BE2C (cell line): ENCODE measurements at places on chromosomes 16 and 17.

- DNase-seq = peak; percentile 72
Observed at GRCh38 chr17:40122136-40122998, 596 bp downstream of the MSL1 start.

DNA sequence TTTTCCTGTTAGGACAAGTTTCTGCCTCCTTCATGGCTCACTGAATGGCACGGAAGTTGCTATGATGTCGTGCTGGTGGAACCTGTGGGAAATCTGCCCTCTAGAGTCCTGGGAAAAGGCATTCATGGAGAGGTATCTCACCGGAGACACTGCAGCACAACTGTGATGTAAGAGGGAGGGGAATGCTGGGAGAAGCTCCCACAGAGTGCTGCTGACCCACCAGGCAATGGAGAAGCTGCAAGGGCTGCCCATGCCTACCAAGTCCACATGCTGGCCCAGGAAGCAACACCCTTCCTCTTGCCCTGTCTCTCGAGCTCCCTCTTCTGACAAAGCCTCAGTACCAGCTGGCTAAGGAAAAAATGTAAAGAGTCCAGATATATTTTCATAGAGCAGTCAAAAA, 45.2 kb upstream of the SLC5A11 start:
- DNase-seq = no peak

GRCh38 chr17:3744014-3744413, 20.3 kb downstream of the HASPIN start:
- no peak for DNase-seq

DNA sequence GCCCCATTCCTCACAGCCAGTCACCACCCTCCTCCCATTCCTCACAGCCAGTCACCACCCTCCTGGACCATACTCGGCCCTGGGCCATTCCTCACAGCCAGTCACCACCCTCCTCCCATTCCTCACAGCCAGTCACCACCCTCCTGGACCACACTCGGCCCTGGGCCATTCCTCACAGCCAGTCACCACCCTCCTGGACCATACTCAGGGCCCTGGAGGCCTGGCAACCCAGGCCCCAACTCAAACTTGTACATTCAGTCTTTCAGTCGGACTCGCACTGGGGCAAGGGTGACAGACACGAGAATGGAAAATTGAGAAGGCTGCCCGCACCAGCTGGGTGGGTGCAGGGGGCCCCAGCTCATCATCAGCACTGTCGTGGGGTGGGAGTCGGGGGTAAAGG, 30.4 kb upstream of the FOXK2 start:
- DNase-seq = no peak

DNA sequence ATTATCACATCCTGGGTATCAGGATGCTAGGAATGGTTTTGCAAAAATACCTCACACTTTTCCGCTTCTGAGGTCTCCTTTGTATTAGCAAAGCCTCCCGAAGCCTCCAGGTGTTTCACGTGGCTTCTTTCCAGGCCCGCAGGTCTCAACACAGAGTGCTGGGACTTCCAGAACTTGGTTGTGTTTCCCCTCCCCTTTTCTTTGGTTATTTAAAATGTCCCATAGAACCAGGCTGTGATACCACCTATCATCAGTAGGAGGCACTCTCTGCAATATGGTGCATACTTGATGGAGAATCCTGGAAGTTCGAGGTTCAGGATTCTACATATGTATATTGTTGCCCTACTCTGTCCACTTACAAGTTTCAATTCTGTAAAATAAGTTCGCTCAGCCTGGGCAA, 28.8 kb downstream of the ATP2C2 start:
- no peak for DNase-seq

DNA sequence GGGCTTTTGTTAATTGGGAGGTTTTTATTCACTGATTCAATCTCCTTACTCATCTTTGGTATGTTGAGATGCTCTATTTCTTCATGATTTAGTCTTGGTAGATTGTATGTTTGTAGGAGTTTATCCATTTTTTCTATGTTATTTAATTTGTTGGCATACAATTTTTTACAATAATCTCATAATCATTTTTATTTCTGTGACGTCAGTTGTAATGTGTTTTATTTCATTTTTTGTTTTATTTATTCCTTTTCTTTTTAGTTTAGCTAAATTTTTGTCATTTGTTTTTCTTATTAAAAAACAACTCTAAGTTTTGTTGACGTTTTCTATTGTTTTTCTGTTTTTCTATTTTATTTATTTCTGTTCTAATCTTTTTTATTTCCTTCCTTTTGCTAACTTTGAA, 389.8 kb downstream of the HS3ST3B1 start:
- no peak for DNase-seq

DNA sequence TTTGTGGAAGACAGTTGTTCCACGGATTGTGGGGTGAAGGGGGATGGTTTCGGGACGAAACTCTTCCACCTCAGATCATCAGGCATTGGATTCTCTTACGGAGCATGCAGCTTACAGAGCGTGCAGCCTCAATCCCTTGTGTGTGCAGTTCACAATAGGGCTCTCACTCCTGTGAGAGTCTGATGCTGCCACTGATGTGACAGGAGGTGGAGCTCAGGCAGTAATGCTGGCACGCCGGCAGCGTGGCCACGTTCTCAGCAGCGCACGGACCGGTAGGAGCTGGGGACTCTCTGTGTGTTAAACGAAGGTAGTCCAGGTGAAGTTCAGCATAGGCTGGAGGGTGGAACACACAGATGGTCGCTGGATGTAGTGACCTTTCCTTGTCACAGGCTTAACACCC, 37.8 kb downstream of the SEC14L1 start:
- no peak for DNase-seq

DNA sequence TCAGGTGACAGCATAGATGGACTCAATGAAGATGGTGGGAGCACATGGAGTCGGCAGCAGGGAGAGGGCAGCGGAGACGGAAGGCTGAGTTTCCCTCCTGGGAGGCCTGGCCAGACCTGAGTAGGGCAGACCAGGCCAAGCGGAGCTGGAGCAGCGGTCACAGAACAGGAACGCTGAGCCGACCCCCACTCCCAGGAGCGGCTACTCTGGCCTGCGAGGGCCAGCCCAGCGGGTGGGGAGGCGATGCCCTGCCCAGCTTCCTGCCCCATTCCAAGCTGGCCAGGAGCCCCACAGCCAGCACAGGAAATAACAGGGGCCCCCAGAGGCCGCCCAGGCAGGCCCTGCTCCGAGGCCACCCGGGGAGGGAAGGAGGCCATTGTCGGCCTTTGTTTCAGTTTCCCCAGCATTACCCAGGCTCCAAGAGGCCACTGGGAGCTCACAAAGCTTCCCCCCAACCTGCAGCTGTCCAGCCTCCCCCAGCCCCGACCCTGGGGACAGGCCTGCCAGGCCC, 79.8 kb downstream of the ZNF423 start:
- peak; percentile 28 for DNase-seq

GRCh38 chr17:45088741-45089140, 27.6 kb downstream of the NMT1 start:
- no peak for DNase-seq

DNA sequence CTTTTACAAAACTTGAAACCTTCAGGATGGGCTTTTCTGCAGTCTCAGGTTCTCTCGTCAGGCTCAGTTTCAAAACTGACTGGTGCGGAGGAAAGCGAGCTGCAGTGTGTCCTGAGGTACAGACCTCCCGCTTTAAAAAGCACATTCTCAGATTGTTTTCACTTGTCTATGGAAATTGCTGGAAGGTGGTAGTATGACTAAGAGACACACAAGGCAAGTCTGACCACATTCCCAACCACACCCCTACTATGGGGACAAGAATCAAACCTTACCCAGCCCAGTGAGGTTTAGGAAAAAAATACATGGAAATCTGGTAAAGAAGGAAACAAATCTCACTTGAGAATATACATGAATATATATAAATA, 18.2 kb downstream of the SRP68 start:
- DNase-seq = no peak

DNA sequence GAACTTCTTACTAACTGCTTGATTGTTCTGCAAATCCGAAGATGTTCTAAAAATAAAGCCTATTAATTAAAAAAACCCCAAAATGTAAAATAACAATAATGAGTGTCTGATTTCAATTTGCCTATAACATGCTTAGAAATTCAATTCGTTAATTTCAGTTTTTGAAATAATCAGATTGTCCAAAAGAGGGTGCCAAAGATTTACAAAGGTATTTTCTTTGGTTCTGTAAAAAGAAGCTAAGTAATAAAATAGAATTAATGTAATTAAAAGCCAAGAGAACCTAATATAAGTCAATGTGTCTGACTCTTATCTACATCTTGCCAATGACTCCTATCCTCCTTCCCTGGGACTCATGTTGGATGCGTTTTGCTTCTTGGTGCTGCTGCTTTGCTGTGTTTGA, 75.0 kb upstream of the CPHXL start:
- DNase-seq = no peak

- peak; percentile 52 for DNase-seq
Observed at GRCh38 chr16:17328932-17329331, 141.8 kb downstream of the XYLT1 start.

GRCh38 chr16:1526608-1527555, 6.6 kb upstream of the TMEM204 start:
- DNase-seq = peak; percentile 7

DNA sequence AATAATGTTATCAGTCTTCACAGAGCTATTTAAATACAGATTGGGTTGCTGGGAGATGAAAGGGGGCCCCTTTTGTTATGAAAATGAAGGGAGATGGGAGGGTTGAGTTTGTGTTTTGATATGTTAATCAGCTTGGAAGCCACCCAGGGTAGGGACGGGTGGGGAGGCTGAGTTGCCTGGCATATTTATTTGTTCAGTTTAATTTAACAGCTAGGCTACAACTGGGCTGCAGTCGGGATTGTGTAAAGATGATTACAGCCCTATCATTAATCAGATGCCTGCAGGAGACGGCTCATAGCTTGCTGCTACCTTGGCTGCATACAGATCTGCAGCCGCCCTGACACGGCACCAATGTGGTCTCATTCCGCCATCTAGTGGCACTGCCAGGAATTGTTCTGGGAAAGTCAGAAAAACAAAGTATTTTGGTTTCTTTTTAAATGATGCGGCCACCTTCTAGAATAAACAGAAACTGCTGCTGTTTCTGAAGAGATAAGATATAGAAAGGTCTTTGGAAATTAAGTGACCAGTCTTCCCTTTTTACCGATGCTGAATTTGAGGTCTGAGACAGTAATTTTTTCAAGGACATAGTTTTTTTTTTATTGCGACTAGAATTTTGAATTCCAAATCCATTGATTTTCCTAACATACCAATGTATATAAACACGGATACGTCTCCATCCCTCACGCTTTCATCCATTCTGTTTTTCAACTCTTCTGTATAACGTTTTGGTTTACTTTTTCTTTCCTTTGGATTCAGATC, 458.0 kb upstream of the ASIC2 start:
- peak; percentile 69 for DNase-seq

DNA sequence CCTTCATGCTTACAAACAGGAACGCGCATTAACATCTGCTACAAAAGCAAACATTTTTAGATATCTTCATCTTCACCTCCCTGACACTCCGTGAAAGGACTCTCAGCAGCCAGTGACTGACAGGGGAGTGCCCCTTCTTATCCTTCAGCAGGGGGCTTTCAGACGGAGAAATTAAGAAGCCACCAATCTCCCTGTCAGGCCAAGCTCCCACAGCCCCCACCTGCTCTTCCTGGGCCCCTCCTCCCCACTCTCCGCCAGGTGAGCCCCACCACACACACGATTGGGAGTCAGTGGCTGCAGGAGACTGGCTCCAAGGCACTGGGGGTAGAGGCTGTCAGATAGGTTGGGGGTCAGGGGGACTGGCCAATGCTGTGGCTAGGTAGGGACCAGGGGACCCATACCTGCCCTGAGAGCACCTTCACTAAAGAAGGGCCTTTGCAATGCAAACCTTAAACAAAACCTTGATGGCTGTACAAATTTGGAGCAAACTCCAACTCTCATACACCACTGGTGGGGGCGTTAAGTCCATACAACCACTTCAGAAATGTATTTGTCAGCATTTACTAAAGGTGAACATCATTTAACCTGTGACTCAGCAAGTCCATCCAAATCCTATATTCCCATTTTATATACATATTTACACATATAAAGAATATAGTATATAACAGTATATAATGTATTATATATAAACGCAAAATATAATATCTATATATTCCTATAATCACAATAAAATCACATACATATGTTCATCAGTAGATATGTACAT, 232.2 kb downstream of the ZNF423 start:
- DNase-seq = no peak

- DNase-seq = no peak
Observed at GRCh38 chr16:67301080-67301782, 21.9 kb downstream of the PLEKHG4 start.

- peak; percentile 23 for DNase-seq
Observed at GRCh38 chr17:17416007-17416399, 60.8 kb upstream of the MED9 start.

GRCh38 chr17:18978655-18979054, 25.9 kb downstream of the FAM83G start:
- DNase-seq = no peak

GRCh38 chr17:57856792-57857620, 7.2 kb upstream of the MRPS23 start:
- DNase-seq = no peak
